ENCODE measurements at places on chromosomes 6 and 20.

- no peak for DNase-seq
Observed at GRCh38 chr6:106530026-106530425, 99.3 kb downstream of the RTN4IP1 start.

DNA sequence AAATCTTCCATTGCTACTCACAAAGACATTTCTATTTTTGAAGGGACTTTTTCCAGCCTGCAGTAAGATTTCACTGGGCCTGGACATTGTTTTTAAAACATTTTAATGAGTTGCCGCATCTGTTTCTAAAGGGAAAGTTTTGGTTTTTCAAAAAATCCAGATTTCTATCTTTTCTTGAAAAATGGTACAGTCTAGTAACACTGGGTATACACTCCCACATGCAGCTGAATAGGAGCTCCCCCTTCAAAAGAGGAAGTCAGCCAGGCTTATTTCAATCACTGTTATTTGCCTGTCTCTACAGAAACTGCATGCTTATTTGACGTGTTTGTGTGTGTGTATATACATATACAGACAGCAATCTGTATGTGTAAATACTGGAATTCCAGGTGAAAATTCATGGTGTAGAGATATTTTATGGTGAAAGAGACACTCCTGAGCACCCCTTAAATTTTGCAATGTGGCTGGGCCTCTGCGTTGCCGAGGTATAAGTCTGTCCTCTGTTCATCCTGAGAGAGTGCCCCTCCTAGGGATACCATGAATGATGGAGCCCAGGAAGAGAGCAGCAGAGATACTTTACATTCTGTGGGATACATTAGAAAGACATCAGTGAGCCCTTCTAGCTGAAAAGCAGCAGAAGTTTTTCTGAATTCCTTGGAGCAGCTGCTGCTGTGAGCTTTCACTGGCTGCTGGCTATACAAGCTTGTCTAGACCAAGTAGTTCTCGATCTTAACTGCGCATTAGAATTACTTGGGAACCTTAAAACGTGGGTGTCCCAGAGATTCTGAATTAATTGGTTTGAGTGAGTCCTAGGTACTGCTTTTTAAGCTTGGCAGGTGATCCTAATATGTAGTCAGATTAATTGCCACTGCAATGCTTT, 12.0 kb upstream of the ABRACL start:
- no peak for DNase-seq

GRCh38 chr6:14429396-14429795, 311.8 kb downstream of the CD83 start:
- DNase-seq: no peak

DNA sequence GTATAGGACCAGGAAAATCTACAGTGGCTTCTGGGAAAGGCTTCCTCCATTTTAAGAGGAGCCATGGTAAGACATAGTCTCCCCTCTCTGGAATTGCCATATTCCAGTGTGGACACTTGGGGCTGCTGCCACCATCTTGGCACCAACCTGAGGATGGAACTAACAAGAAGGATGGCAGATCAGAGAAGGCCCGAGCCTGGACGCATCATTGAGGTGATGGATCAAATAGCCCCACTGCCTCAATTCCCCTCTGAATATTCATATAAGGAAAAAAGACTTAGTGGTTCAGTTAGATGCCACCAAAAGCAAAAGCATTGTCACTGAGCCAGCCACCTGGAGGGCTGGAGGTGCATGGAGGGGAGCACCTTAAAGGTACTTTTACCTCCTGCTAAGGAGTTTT, 25.9 kb downstream of the PLAGL2 start:
- DNase-seq: no peak

- peak; percentile 48 for DNase-seq
Observed at GRCh38 chr6:145633981-145634627, 101.2 kb downstream of the EPM2A start.

Measured in CD8-positive, alpha-beta memory T cell (primary cell).